NCI-H187 (cell line): ENCODE measurements at places on chromosomes 2 and 18.

GRCh38 chr18:55477860-55478581, 110.0 kb downstream of the TCF4 start:
- DNase-seq: no peak

- no peak for DNase-seq
Measured at GRCh38 chr2:65737452-65738011, 305.1 kb upstream of the SPRED2 start.

GRCh38 chr2:108267101-108267500, 21.6 kb upstream of the SULT1C2 start:
- no peak for DNase-seq

DNA sequence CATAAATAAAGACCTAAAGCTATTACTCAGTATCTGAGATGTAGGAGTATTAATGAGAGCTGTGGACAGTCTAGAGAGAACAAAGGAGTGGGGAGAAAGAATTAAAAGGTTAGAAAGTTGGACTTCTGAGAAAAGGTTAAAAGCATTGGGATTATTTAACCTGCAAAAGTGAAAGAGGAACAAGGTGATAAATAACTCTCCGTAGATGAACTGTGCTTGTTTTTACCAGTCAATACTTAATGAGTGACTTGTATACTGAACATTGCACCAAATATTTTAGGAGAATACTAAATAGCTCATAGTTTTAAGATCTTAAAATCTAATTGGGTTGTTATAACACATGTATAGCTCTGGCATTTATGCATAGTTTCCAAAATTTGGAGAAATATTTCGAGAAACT, 137.5 kb downstream of the GPD2 start:
- no peak for DNase-seq

DNA sequence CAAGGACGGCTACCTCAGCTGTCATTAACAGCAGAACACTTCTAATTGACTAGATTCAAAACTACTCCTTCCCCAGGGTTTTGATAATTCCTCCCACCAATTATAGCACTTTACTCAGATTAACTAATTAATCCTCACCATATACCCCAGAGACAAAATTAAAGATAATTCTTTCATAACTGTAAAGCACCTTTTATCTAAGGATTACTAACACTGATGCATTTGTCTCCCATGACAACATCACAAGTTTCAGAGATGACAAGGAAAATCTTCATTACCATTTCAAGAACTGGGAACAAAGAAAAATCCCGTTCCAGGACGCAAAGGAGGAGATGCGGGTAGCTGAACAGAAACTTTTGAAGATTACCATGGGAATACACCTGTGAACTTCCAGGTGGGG, 129.4 kb upstream of the ITGA6 start:
- DNase-seq: no peak

GRCh38 chr2:63093502-63093901, 42.9 kb downstream of the OTX1 start:
- DNase-seq: no peak

- DNase-seq: no peak
Measured at GRCh38 chr2:37415128-37415820, 70.8 kb downstream of the QPCT start.

DNA sequence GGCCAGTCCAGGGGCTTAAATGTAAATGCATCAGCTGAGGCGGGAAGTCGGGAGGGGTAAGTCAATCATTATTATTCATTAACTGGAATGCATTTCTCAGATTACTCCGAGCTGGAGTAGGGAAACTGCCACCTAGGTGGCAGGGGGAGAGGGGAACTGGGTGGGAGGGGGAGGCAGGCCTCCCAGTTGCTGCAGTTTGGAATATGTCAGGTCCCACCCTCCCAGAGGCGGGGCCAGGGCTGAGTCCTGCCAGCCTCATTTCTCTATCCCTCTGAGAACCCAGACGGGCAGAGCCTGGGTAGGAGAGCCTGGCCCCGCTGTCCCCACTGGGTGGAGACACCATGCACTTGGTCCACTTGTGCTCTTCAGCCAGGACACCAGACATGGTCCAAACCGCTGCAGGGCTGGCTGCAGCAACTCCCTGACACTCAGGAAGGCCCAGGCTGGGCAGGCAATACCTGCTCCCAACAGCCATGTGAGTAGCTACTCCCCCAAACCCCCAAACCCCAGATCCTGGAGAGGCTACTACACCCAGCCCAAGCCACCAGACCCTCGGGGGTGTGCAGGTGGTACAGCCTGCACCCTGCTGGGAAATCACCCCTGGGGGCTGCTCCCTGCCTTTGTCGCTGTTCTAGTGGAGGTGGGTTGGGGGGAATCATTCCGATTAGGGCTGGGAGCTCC, at the start of gene GPBAR1:
TSS of gene GPBAR1 (plus strand) at position 274 of the 681 bp plus-strand sequence. CDS start 1,710 bp downstream, outside the sequence.
- no peak for DNase-seq

DNA sequence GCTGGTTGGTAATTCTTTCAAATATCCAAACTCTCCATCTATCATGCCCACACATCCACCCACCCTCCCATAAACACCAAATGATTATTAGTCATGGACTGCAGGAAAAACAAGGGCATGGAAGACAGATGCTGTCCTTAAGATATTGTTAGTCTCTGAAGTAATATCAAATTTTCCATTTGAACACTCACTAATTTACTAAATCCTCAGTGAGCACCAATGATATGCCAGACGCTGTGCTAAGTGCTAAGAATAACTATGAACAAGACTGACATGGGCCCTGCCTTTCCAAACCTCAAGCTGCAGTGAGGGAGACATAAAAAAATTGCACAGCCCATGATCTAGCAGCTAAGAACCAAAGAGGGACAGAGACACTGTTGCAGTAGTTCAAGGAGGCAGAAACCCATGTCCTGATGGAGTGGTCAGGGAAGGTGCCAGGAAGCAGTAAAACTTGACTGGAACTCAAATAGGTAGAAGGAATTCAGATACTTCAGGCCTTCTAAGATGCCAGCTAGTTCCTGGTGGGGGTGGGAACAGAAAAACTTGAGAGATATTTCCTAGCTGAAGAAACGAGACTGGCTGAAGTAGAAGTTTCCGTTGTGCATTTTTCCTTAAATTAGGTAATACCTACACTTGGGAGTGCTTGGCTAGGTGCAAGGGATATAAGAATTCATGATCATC, 182.1 kb downstream of the OSR1 start:
- no peak for DNase-seq

DNA sequence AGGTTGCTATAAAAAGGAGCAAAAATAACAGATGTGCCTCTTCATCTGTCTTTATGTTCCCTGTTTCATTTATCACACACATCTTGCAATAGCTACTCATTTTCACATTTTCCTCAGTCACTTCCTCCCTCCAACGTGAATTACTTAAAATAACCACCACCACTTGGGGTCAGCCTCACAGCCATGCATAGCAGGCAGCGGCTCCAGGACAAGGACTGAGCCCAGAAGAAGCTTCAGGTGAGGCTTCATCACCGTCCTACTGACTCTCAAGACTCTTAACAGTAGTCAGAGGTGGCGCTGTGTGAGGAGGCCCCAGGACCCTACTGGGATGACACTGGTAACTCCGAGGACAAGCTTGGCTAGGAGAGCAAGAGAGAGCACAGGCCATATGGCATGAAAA, 15.5 kb upstream of the ST8SIA5 start:
- DNase-seq: no peak

GRCh38 chr2:8620611-8621382, 61.1 kb upstream of the ID2 start:
- DNase-seq: no peak

- DNase-seq: no peak
Measured at GRCh38 chr2:19158211-19158610, 200.2 kb downstream of the OSR1 start.

GRCh38 chr2:234366891-234367290, 130.0 kb downstream of the ARL4C start:
- no peak for DNase-seq

DNA sequence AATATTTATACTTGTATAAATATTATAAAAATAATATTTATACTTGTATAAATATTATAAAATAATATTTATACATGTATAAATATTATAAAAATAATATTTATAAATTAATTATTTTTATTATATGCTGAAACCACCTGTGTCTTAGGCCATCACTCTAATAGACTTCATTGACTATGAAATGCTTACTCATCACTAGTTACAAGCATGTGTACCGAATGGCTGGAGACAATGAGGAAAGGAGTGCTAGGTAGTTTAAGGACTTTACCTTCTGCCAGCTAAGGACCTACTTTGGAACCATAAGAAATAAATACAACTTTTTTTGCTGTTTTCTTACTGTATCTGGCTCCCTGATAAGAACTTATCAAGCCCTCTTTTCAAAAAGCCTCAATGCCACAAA, 228.8 kb downstream of the LRRTM1 start:
- DNase-seq: no peak

GRCh38 chr2:224561234-224562005, 23.7 kb downstream of the CUL3 start:
- no peak for DNase-seq

DNA sequence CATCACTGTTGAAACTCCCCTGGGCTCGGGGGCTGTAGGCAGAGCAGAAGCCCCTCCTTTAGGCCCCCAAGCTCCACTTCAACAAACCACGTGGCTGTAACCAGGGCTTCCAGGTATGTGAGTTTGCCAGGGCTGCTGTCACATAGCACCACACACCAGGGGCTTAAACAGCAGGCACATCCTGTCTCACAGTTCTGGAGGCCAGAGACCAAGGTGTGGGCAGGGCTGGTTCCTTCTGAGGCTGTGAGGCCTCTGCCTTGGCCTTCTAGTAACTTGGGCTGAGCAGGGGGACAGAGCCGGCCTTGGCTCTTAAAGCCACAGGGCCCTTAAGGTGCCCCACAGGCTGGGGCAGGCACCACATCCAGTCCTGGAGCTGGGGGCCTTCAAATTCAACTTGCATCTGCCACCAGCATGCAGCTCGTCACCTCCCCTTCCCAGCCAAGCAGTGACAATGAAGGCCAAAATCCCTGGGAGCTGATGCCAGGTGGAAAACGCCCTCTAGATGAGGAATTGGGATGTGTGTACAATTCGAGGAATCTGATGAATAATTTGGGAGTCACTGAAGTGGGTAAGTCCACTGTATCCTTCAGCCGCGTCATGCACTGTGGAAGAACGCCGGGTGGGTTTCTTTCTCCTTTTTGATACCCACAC, 104.2 kb upstream of the ODC1 start:
- no peak for DNase-seq

DNA sequence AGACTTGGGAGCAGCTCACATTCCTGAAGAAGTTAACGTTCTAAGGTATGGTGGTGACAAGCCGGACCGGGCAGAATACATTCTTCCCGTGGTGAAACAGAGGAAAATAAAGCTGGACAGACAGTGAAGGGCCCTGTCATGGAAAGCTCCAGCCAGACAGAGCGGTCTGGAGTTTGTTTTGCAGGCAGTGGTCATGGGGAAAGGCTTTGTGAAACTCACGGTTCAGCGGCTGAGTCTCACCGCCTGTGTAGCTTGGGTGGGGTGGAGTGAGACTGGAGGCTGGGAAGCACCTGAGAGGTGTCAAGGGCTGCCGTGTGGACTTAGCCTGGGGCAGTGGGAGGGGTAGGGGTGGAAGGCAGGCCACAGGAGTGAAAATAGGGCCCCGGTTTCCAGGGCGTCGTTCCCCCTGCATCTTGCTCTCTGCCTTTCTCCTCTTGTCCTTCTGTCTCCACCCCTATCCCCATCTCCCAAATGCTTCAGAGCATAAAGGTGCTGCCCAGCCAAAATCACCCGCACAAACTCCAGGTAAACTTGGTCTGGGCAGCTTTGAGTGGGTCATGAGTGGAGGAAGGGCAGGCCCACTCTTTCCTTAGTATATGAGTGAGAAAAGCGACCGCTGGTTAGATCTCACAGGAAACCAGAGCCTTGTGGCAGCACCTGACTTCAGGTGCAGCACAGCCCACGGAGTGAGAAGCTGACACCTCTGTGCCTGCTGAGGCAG, 11.4 kb upstream of the SLC20A1 start:
- DNase-seq: no peak

- DNase-seq: no peak
Measured at GRCh38 chr18:48680339-48681250, 141.8 kb downstream of the CTIF start.

DNA sequence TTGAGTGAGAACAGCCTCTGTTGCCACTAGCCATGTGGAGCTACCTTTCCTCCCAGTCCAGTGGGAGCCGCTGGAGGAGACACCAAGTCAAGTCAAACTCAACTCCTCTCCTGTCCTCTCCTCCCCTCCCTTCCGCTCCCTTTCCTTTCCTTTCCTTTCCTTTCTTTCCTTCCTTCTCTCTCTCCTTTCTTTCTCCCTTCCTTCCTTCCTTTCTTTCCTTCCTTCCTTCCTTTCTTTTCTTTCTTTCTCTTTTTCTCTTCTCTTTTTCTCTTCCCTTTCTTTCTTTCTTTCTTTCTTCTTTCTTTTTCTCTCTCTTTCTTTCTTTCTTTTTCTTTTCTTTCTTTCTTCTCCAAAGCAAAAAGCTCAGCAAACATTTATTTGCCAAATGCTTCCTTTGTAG, 44.5 kb downstream of the THNSL2 start:
- DNase-seq: no peak

GRCh38 chr18:45522371-45522770, 92.9 kb upstream of the SLC14A2 start:
- DNase-seq: no peak

DNA sequence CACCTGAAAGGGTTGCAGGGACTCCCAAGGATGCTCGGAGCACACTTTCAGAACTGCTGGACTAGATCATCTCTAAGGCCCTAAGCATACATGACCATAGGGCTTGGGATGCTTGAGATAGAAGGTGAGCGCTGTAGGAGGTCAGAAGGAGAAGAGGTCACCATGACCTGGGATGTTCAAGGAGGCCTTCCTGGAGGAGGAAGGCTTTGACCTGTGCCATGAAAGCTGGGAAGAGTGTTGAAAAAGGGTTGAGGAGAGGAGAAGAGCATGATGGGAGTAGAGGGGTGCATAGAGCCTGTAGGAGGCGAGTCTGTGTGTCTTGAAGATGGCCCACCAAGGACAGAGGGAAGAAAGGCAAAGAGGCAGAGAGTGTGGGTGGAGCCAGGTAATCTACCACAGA, 222.4 kb downstream of the LOXHD1 start:
- DNase-seq: no peak

GRCh38 chr2:129829588-129829987, 149.9 kb upstream of the RAB6C start:
- DNase-seq: no peak

GRCh38 chr2:151651274-151651673, 83.0 kb downstream of the NEB start:
- DNase-seq: no peak

DNA sequence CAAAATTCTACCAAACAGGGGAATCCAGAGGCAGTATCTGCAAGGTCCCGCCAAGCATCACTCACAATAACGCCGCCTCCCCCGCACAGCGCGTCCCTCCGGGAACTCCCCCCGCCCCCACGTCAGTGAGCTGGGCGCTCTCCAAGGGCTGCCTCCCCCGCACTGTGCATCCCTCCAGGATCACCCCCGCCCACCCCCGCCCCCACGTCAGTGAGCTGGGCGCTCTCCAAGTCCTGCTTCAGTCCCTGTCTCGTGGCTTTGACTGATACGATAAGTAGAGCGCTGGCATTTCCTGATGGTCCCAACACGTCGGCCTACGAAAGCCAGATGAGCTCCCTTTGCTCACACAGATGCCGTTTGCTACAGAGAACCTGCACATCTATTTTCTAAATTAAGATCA, 130.7 kb upstream of the TPO start:
- no peak for DNase-seq
